ENCODE measurements at places on chromosomes 6 and 20.

DNA sequence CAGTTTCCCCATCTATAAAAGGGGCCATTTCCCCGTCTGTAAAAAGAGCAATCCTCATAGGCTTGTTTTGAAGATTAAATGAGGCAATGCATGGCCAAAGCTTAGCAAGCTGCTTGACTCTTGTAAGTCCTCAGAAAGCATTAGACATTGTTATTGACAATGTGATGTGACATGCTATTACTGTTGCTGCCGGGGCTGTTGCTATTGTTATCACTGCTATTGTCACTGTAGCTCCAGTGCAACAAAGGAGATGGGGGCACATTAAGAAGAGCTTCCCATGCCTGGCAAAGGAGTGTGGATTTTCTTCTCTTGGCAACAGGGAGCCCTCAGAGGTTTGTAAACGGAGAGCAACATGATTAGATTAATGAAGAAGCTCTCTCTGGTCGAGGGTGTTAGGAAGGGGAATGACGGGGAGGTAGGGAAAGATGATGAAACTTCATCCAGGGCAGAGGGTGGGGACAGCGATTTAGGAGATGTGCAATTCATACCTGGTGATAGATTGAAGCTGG is 33.1 kb upstream of the FAM83D start:
- no peak for DNase-seq

DNA sequence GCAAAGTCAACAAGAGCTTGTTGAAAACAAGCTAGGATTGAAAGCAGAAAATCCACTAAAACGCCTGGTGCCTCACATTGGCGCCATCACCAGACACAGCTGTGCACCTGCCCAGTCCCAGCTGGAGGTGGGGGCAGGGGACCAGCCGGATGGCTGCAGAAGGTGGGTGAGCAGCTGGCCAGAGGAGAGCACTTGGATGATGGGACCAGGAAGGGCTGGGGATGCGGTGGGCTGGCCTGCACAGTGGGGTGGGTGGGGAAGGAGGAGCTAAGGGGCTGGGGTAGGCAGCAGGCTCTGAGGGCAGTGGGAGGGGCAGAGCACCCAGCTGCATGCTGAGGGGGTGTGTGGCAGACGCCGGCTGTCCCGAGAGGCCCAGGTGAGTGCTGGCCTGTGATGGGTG is 7.1 kb downstream of the CABLES2 start:
- DNase-seq: no peak

DNA sequence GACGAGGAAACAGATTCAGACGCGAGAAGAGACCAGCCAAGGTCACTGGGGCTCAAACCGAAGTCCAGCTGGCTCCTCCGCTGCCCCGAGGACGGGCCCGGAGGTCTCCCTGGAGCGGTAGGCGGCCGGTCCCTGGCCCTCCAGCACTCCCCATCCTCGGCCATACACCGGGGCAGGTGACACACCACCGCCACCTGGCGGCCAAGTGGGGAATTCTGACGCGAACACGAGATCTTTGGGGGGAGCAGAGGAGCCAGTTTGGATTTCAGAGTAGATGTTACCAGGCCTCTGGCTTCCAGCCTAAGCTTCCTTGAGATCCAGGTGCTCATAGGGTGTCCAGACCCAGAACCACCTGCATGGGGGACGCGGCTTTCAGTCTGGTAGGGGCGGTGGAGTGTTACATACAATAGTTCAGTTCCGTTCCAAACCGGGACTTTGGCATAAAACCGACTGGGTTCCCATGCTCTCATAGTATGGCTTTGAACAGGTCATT is 16.1 kb downstream of the BPIFB1 start:
- DNase-seq: peak; percentile 79

DNA sequence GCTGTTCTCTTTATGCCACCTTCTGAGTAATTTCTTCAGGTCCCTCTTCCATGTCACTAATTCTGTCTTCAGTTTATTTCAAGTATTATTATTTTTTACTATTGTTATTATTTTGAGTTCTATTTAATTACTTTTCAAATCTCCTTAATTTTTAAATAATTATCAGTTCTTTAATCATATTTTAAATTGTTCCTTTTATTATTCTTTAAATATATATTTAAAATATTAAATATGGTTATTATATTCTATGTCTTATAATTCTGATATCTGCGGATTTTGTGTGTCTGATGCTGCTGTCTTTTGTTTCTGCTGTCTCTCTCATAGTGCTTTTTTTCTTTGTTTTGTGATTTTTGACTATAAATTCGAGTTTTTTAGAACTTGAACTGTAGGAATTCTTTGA is 2.2 kb downstream of the POLR1H start:
- no peak for DNase-seq

DNA sequence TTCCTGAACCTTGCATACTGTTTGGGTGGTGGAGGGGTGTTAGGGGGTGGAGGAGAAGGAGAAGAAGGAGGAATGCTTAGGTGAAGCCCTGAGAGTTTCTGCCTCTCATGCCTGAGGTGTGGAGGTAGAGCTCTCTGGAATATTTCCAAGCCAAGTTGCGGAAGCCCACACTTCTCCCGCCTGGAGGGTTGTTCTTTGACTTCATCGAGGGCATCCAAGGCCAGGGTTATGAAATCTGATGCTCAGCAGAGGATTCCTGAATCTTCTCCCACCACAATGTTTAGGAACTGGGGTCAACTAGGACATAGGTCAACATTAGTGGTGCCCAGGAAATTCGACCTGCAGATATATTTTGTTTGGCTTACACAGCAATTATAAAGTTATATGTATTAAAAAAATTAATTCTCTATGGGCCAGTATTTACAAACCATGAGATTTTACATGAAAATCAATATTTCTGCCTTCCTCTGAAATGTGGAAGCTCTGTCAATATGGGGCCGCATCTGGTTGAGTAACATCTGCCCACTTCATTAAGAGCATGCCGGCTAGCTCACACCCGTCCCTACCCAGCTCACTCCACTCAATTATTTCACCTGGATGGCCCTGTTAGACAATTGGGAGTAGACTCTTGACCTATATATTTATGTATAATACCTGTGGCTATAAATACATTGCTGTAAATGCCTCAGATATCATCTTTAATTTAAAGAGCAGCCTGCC is 257.1 kb upstream of the ZFP64 start:
- DNase-seq: no peak

DNA sequence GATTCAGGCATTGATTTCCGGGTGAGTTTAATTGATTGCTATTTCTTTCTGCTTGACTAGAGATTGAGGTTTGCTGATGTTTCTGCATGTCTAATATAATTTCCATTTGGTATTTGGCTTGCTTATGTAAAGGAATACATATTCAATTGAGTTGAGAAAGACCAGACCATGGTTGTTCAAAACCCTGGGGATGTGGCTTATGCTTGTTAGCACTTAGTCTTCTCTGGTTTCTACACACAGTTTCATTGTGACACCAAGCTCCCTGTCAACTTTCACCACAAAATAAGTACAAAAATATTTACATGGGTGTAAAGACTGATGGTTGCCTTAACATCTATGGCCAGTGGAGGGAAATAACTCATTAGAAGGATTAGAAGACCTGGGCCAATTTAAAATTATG is 209.6 kb downstream of the CDH26 start:
- DNase-seq: no peak

DNA sequence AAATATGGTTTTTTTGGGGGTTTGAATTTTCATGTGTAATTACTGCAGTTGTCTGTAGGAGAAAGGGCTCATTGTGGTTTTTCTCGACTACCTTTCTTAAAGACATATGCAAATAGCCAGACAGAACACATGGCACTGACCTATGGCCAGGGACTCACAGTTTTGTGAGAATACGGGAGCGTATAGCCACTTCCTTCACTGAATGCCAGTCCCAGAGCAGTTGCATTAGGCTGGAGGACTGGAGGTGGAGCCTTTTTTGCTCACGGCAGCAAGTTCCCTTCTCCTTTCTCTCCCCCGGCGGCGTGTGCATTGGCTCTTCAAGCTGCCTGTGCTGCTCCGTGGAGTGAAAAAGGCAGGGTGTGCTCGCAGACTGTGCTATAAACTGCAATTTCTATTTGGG is 114.9 kb downstream of the AKAP7 start:
- no peak for DNase-seq

DNA sequence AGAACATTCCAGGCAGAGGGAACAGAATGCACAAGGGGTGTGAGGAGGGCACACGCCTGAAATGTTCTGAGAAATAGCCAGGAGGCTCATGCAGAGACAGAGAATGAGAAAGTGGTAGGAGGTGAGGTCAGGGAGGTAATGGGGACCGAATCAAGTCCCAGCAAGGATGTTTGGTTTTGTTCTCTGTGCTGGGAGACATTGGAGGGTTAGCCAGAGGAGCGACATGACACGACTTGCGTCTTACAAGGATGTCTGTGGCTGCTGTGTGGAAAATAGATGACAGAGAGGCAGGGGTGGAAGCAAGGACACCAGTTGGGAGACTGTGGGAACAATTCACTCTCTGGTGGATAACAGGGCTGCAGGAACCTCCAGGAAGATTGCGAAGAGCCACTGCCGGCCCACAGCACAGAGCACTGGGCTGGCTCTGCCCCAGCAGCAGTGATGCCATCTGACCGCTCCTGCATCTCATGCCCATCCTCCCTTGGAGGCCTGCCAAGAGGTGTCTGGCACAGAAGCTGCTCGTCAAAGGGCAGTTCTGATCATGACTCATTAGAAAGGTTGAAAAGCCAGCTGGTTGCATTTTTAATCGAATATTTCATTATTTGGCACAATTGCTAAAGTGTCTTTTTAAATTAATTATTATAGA is 57.7 kb upstream of the CD83 start:
- DNase-seq: no peak

GRCh38 chr6:138544501-138544900 is 45.2 kb upstream of the NHSL1 start:
- DNase-seq: no peak

DNA sequence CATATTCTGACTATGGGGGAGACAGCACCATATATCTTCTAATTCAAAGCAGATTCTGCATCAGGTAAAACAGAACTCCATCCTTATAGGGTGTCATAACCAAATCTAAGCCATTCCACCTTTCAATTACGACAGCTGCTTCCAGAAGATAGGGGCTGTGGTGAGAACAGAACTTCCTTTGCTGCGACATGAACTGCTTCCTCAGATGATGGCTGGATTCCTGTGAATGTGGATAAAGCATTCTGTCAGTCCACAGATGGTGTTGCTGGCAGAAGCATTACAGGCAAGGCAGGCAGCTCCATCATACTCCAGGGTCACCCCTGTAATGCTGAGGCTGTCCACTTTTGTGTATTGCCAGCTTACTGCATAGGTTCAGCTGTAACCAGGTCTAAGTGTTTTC is 172.1 kb upstream of the PROKR2 start:
- no peak for DNase-seq

DNA sequence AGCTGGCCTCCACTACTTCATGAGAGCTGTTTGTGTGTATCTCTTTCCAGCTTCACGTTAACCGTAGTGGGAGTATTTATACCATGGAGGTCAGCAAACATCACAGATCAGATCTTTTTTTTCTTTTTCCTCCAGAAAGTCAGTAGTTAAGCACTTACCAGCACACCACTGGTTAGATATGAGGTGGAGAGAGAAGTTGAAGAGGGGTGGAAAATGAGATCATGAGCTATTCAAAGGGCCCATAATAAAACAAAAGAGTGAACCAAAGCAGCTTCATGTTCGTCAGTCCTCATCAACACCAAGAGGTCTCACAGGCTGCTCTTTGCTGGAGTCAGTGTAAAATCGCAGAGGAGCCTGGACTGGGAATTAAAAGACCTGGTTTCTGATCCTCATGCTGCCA is 125.1 kb upstream of the SGK1 start:
- DNase-seq: no peak

DNA sequence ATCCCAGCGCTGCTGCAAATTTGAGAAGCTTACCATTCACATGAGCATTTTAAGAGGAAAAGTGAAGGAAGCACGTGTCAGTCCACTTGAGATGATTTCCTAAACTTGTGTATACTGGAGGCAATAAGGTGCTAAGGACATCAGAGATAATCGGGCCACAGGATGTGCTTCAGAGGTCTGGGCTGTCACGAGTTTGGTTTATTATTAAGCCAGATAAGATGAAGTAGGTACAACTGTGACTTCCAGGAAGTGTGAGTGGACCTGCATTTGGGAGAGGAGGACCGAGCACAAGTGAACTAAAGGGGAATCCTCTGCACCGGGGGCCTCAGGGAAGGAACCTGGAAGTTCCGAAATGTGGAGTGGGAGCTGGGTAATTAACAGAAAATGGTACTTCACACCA is 1.4 kb downstream of the SAMD5 start:
- DNase-seq: no peak

GRCh38 chr6:44338228-44339122 is 4.0 kb upstream of the SPATS1 start:
- peak; percentile 55 for DNase-seq

- no peak for DNase-seq
Measured at GRCh38 chr6:168692193-168692914, 251.4 kb downstream of the SMOC2 start.

DNA sequence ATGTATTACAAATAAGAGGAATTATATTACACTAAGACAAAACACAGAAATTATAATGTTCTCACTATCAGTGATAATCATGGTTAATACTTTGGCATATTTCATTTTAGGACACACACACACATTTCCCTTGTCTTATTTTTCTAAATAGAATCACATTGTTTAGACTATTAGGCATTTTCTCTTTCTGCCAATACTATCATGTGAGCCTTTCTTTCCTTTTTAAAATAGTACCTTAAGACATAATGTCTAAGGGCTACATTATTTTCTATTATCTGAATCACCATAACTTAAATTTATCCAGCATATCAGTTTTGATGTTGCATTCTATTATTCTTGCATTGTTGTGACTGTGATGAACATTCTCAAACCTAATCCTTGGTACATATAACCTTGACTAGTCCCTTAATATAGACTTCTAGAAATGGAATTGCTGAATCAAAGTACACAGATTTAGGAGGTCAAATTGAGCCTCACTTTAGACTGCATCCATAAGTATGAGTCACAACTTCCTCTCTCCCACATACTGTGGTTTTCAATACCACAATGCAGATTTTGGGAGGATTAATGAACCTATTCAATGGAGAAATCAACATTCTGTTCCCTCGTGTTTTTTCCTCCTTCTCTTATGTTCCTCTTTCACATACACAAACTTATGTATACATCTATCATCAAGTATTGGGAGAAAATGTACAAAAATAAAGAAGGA is 212.6 kb downstream of the MOXD1 start:
- DNase-seq: no peak

GRCh38 chr6:79536585-79536953 is 661 bp downstream of the LCA5 start:
- DNase-seq: no peak

GRCh38 chr20:47543006-47543431 is 41.3 kb downstream of the NCOA3 start:
- DNase-seq: no peak
